ENCODE measurements at places on chromosomes 2 and 18.

DNA sequence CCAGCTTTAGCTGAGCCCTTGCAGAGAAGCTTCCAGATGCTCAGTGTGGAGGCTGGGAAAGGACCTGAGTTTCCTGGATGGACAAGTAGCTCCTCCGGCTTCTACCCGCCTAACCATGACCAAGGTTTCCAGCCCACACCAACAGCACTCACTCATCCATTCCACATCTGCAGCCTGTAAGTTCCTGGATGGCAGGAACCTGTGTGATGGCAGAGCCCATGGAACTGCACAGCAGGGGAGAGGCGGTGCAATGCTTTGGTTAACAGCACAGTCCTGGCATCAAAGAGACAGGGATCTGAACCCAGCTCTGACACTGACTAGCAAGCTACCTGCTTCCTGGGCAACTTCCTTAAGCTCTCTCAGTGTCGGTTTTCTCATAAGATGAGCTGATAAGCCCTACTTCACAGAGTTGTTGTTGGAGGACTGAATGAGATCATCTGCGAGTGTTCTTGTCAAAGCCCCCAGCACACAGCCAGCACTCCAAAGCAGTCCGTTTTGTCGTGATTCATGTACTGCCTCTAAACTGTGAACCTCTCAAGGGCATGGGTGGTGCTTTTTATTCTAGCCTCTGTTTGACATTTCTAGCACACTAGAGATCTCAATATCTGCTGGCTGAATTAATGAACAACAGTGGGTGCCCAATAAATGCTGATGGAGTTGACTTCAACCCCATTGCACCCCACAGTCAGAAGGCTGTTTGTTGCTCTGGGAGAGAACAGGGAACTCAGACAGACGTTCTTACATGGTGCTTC lies 41.6 kb upstream of the OTOF start:
- DNase-seq: no peak

- no peak for DNase-seq
Observed at GRCh38 chr18:1294229-1294628, 389.6 kb downstream of the ADCYAP1 start.

- DNase-seq: no peak
Observed at GRCh38 chr18:68588169-68588568, 126.7 kb downstream of the TMX3 start.

GRCh38 chr2:238846628-238847418 lies 1.1 kb upstream of the TWIST2 start:
- peak; percentile 72 for DNase-seq

GRCh38 chr18:59087391-59087790 lies 52.3 kb upstream of the SEC11C start:
- DNase-seq: no peak

GRCh38 chr2:42928161-42928691 lies 135.8 kb upstream of the HAAO start:
- peak; percentile 85 for DNase-seq

DNA sequence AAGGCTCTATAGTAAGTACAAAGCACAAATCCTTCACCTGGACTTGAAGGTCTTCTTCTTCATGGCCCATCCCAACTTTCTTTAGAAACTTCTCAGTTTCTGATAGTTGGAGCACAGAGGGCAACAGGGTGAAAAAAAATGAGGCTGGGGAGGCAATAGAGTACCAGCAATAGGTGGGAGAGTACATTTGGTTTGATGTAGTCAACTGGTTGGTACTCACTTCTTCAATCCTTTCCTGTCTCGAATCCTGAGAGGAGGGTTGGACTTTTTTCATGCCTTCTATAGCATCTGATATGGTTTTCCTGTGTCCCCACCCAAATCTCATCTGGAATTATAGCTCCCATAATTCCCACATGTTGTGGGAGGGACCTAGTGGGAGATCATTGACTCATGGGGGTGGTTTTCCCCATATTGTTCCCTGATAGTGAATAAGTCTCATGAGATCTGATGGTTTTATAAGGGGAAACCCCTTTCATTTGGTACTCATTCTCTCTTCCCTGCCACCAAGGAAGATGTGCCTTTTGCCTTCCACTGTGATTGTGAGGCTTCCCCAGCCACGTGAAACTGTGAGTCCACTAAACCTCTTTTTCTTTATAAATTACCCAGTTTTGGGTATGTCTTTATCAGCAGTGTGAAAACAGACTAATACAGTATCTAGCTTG lies 75.9 kb upstream of the LCLAT1 start:
- DNase-seq: no peak

DNA sequence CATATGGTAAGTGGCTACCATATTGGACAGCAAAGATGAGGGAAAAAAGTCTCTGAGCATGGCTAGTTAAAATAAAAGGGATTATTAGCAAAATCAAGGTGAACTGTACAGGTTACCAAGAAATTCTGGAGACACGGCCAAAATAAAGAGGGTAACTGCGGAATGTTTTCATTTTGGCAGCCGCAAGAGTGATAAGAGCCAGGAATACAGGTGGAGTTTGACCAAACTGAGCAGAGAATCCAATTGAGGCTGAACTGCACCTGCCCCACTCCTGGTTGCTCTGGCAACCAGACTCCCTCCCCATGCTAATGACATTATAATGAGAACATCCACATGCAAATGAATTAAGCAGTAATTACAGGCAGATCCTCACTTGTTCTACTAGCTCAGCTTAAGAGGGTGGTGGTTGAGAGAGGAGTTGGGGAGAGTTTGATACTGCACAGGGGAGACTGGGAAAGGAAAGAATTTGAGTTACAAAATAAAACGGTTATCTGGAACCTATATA lies 18.8 kb upstream of the EPHA4 start:
- no peak for DNase-seq

- DNase-seq: no peak
Observed at GRCh38 chr2:24494410-24494809, 3.4 kb downstream of the NCOA1 start.

- no peak for DNase-seq
Observed at GRCh38 chr2:113981404-113982134, 91.7 kb downstream of the ACTR3 start.

DNA sequence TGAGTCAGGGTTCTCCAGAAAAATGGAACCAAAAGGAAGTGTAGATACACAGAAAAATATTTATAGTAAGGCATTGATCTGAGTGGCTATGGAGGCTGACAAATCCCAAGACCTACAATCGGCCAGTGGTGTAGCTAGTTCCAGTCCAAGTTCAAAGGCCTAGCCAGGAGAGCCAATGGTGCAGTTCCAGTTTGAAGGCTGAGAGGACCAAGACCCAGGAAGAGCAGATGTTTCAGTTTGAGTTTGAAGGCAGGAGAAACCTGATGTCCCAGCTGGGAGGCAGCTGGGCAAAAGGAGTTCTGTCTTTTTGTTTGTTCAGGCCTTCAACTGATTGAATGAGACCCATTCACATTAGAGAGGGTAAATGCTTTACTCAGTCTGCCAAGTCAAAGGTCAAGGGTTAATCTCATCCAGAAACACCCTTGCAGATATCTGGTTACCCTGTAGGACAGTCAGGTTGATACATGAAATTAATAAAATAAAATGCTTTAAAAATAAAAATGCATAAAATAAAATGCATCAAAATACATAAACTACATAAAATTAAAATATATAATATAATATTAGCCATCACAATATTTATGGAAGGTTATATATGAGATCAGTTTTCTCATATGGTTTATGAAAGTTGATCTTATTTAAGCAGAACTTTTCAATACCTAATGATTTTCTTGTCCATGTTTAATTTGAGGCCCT lies 38.7 kb downstream of the KCNE4 start:
- DNase-seq: no peak

GRCh38 chr18:69949538-69949936 lies 1.9 kb upstream of the CD226 start:
- no peak for DNase-seq

DNA sequence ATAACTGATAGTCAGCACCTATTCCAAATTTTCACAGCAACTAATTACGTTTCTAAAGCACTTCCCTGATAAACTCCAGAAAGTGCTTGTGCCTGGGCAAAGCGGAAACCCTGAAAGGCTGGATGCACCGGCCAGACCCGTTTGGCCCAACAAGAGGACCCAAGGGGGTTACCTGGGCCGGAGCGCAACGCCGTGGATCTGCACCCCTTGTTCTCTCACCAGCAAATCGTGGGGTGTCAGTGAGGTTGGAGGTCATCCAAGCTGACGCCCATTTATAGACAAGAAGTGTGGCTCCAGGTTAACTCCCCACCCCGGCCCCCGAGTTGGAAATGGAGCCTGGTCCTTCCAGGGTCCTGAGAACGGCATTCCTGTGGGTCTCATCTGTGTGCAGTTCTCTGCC lies 167.0 kb upstream of the HDAC4 start:
- no peak for DNase-seq

- no peak for DNase-seq
Observed at GRCh38 chr2:65353046-65353445, 79.4 kb downstream of the SPRED2 start.

DNA sequence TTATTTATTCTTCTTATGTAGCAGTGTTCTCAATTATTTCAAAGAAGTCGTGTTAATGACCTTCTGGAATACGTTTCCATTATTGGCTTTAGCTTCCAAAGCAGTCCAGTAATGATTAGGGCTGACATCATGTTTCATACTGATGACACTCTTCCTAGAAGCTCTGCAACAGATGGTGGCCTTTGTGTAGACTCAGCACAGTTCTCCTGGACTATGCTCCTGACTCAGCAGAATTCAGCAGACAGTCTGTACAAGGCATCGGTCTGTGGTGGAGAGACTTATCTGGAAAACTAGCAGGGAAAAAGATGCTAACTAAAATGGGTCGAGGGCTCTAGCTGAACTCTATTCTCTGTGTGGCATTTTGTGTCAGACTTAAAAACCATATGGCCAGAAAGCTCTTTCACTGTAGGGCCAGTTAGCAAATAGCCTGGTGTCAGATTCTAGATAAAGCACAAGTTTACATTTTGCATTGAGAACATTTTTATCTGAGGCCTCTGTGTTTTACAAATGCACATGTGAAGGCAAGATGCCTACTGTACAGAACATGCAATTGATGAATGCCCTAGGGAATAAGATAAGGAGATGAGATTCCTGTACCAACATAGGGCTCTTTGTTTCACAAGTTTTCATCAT lies 35.1 kb downstream of the GULP1 start:
- peak; percentile 30 for DNase-seq

DNA sequence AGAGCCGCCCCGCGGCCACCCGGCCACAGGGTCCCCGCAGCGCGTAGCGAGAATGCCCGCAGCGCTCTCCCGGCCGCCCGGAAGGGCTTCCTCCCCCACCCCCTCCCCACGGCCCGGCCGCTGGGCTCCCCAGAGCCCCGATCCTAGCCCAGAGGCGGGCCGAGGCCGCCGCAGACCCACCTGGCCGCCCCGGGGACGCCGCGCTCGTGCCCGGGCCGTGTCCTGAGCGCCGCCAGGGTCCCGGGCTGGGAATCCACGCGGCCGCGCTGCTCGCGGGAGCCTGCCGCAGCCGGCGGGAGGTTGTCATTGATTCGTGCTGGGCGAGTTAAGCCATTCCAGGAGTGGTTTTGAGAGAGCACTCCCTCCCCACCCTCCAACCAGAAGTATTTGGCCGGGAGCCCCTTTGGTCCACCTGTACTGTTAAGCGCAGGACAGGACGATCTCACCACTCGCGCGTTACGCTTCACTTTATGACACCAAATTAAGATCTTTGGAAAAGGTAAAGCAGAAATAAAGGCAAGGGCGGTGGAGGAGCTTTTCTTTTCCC lies 206.4 kb upstream of the SMAD2 start:
- DNase-seq: peak; percentile 45

- no peak for DNase-seq
Observed at GRCh38 chr18:22545066-22545760, 127.5 kb upstream of the CTAGE1 start.

GRCh38 chr2:120517751-120518469 lies 172.0 kb downstream of the INHBB start:
- no peak for DNase-seq

- no peak for DNase-seq
Observed at GRCh38 chr2:230821261-230821990, 43.3 kb upstream of the ITM2C start.

DNA sequence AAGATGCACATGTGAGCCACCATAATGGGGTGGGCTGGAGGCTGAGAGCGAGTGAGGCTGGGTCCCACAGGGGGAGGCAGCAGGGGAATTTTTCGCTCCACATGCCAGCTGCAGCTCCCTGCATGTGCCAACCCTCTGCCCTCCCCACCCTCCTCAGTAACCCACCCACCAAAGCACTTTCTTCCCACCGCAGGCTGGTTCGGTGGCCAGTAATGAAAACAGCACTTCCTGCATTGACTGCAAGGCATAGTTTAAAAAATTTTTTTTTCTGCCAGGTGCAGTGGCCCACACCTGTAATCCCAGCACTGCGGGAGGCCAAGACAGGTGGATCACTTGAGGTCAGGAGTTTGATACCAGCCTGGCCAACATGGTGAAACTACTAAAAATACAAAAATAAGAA lies 147.5 kb upstream of the TTC39C start:
- DNase-seq: no peak

DNA sequence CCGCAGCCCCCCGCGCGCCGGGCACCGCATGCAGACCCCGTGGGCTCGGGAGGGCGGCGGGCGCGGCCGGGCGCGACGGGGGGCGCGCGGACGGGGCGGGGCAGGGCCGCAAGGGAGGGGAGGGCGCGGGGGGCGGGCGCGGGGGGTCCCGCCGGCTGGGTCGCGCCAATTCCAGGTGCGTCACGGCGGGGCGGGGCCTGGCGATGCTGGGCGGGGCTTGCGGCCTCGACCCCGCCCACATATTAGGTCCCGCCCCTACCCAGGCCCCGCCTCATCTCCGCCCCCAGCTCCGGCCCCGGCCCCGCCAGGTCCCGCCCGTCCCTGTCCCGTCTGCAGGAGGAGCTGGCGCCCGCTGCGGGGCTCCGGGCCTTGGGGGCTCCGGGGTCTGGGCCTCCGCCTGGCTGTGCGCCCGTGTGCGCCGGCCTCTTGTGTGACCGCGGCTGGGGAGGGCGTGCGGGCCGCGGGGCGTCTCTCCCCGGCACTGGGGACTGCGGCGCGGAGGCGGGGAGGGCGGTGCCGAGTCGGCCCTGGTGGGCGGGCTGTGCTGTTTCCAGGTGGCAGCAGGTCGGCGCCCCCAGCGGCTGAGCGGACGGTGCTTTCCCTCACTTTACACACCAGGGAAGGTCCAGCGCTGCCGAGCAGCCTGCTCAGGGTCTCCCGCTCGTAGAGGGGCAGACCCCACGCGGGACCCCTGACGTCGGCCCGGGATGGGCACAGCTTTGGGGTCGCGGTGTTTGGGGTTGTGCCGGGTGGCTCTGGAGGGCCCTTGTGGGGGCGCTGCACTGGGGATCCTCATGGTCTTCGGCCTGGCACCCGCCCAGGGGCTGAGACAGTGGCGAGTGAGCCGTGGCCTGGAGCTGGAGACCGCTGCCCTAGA lies 554 bp downstream of the ING5 start:
- DNase-seq: peak; percentile 88

DNA sequence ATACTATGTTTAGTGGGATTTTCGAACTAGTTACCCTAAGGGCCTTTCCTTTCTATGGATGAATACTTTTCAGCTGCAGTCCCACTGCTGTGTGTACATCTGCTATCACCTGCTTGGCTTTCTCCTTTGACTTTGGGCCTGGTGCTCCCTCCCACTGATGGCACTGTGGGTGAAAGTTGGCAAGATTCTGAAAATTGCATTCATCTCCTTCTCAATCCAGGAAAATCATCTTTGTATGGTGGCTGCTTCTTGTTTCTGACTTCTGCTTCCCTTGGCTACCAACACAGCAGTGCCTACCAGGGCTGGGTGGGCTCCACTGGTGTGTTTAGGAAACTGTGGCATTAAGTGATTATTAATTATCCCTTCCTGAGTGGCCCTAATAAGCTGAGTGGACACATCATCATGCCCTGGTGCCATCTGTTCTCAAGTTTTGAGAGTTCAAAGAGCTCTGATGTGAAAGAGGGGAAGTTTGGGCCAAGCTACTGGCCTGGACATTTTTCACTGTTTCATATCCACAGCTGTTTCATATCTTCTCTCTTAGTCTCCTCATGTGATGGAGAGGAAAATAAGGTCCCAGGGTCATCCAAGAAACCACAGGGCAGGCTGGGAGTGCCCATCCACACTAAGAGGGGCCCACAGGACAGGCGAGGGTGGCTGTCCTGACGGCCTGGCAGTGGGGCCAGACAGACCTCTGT lies 16.7 kb downstream of the HK2 start:
- no peak for DNase-seq

Measured in retina (tissue), 1 donor.